ENCODE measurements at places on chromosomes 16 and 17.
A peak's percentile ranks its signal among the peaks of the same experiment; 100 is the strongest.

- DNase-seq = no peak
Observed at GRCh38 chr16:67212766-67213165, 13.8 kb downstream of the ELMO3 start.

GRCh38 chr17:65514082-65514481 is 47.4 kb downstream of the AXIN2 start:
- no peak for DNase-seq

GRCh38 chr16:29007730-29008593 is 23.1 kb downstream of the LAT start:
- no peak for DNase-seq

DNA sequence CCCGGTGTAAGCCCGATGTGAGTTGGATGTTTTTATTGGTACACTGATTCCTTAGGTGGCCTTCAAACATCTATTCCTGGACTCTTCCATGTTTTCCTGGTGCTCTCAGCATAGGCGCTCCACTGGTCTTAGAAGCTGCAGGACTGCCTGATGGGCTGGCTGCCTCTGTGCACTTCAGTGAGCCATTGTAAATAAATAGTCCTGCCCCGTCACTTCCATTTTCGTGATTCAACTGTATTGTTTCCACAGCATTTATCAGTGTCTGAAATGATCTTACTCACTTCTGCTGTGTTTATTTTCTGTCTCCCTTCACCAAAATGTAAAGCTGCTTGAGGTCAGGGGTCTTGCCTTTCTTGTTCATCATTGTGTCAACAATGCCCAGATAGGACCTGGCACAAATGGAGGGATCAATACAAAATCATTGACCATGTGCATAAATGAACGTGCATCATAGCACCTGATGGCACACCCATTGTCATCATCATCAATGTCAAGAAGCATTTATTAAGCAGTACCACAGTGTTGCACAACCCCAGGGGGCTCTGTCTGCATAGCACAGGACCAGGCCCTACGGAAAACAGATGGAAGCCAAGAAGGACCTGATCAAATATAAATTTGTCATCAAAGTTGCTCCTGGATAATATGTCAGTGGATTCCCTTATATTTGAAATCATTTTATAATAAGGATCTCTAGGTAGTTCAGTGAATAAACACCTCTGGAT is 66.6 kb upstream of the CPHXL start:
- no peak for DNase-seq

GRCh38 chr16:71672125-71672524 is 46.1 kb downstream of the MARVELD3 start:
- DNase-seq = no peak

- no peak for DNase-seq
Observed at GRCh38 chr17:80312621-80313135, 52.0 kb downstream of the RNF213 start.

GRCh38 chr16:629833-630248 is 944 bp upstream of the WFIKKN1 start:
- DNase-seq = no peak

- no peak for DNase-seq
Observed at GRCh38 chr17:78359321-78359996, 418 bp downstream of the SOCS3 start.

DNA sequence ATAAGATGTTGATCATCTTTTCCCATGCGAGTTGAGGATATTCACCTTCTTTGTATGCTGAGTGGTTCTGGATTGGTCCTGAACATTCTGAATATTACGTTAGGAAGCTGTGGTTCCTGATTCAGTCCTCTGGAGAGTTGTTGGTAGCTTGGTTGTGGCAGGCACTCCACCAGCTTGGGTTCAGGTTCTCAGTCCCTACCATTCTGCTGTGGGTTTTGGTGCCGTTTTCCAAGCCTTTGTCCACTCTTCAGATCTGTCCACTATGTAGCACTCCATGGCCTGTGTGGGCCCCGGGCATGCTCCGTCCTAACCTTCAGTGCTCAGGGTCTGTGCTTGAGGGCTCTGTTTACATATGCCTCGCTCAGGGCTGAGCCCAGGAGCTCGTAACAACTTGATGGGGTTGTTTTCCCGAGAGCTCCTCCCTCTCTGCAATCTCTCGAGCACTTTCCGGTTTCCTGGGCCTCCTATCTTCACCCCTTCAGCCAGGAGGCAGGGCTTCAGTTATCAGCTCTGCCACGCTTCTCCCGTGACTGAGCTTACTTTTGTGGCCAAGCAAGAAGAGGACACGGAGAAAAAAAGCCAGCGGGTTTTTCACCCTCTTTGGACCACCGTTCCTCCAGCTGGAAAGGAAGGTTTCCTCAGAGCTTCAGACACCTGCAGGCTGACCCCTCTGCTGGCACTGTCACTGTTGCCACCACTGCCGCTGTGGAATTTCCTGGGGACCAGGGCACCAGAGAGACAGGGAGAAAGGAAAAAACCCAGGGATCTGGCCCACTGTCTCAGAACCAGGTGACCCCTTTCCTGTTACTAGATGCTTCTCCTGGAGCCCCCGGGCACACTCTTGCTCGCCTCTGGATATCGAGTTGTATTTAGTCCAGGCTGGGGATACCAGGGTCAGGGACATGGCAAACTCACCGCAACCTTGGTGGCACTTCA is 19.6 kb downstream of the KIAA0513 start:
- DNase-seq = no peak

DNA sequence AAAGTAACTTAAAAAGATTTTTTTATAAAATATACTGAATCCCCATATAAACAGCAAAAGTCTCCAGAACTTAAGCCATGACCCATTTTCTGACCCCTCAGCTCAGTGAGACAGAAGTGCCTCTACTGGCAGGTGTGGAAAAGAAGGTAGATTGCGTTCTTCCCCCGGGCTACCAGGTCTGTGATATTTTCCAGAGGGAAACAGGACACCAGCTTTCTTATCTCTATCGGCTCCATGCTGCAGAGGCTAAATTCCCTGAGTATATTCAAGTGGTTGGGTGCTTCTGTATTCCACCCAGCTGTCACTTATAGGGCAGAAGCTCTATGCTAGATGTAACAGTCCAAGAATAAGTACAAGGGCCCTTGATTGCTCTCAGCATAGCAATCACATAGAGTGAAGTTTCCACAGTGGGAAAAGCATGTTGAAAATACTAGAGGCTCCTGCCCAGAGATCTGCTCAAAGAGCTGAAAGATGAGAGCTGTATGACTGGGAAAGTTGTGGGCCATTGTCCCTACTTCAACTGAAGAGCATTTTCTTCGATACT is 687.3 kb downstream of the CDH11 start:
- DNase-seq = no peak

DNA sequence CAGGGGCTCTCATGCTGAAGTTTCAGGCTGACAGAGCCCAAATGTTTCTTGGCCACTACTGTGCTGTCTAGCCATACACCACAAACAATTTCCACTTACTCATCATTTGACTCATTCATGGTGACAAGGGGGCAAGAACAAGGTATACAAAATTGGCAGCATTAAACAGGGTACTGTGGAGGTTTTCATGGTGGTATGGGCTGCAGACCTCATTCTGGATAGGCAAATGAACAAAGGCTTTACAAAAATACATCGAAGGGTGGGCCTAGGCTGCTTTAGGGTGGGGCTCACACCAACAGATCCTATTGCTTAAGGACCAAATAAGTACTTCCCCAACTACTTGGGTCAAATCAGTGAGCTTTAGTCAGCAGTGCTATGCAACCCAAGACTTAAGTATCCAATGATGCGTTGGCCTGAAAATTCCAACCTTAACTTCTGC is 53.0 kb downstream of the N4BP1 start:
- no peak for DNase-seq

DNA sequence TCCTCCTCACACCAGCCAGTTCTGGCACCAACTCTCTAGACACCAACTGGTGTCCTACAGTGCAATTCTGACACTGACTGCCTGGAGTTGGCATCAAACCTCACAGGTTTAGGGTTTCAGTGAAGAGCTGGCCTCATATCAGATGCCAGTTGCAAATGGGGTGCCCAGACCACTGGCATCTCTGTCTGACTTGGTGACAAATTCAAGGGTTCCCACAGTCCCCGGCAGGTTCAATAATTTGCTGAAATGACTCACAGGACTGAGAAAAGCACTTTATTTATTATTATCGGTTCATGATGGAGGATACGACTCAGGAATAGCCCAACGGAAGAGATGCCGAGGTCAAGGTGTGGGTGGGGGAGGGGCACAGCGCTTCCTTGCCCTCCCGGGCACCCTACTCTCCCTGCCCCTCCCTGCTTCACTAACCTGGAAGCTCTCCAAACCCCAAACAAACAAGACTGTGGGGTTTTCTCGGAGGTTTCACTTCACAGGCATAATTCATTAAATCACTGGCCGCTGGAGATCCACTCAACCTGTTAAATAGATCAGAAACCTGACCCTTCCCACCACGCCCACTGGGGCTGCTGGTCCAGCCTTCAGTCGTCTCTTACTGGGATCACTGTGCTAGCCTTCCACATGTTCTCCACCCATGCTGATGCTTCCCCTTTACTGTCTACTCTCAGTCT is 1.7 kb upstream of the NLRP1 start:
- no peak for DNase-seq

DNA sequence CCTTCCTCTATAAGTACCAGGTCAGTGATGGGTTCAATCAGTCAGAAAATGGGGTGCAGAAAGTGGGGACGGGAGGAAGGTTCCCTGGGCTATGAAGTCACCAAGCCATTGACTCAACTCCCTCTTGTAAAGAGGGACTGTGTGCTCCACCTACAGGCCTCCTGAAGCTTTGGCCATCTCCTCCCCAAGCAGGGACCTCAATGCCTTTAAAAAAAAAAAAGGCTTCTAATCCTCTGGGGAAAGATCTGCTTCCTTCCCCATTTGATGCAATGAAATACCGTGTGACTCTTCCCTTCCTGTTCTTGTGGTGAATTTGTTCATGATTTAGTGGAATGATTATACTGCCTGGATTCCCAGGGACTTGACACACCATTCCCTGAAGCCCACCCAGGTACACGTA is 30.8 kb downstream of the VWA3A start:
- no peak for DNase-seq

DNA sequence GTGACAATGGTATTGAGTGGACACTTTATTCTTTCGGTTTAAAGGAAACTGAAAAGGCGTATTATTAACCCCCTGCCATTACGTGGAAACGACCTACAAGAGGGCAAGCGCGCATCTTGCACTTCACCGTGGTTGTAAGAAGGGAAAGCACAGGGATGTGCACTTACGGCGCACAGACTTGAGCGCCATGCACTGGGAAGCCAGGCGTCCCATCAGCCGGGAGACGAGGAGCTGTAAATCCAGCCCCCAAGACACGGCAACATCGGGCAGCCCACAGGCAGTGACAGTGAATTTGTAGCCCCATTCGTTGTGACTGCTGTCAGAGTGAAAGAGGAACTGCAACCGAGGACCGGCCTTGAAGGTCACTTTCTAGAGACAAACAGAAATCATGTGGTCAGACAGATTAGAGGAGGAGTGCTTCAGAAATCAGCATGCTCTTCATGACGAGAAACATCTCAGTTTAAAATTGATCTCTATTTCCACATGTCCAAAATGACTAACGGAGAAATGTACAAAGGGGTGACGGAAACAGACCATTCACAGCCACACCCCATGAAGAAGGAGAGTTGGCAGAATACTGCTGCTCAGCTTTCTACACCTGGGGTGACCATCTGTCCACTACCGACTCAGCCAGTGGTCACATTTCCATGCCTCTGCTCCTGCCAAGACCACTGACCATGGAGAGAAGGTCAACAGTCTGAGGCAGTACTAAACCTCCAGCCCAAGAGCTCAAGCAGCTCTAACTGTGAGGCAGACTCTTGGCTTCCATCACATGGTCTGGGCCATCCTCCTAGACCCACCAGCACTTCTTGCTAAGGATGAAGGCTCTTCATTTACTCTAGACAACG is 68.6 kb downstream of the ZZEF1 start:
- DNase-seq = no peak

DNA sequence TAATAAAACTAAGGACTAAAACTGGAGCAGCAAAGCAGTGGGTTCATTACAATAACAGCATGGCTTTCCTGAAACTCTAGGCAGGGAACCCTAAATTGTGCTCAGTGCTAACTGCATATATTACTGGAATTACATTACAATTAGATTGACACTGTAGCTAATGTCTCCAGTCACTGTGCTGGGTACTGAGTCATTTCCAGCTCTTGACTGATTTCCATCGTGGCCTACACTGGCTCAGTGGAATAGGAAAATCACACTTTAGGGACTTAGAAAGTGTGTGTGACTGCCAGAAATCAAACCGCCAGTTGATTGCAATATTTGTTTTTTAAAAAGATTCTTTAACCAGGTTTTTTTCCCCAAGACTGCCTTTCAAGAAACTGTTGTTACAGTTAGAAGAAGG is 1447.4 kb upstream of the GOT2 start:
- DNase-seq = no peak

- DNase-seq = no peak
Observed at GRCh38 chr16:11497851-11498289, 88.8 kb downstream of the LITAF start.

DNA sequence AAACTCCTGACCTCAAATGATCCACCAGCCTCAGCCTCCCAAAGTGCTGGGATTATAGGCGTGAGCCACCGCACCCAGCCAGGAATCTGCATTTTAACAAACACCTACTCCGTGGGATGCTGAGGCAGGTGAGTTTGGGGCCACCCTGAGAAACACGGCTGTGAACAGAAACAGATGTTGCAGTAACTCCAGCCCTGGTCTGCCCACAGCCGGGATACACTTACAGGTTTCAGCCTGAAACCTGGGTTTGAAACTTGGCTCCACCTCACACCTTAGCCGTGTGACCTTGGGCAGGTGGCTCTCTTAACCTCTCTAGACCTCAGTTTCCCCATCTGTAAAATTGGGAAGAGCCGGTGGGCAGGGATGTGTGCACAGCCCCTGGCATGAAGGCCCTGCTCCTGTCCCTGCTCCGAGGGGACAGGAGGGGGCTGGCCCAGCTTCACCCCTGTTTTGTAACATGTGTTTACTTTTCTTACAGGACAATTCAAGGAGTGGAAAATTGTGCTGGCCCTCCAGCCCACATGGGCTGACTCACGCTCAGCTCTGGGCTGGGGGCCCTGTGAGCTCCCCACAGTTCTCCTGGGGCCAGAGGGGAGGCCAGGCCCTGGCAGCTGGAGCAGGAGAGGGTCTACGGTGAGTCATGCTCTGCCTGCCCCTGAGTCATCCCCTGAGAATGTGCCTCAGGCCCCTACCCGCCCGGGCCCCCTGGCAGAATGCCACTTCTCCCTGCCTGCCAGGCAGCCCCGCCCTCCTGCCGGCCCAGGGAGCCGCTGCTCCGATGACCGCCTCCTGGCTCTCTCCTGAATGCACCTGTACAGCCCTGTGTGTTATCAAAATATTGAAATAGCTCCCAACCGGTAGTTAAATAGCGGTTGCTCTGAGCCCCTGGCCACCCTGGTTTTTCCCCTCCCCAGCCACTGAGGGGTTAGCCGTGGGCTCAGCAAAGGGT is 7.7 kb upstream of the PPL start:
- DNase-seq = peak; percentile 86

GRCh38 chr16:56763291-56763916 is 33.5 kb downstream of the NUP93 start:
- no peak for DNase-seq

Data from tibial nerve (tissue), 4 donors.